Right hindlimb (tissue), 1 donor: ENCODE measurements at places on chromosomes 16 and 17.

- no peak for DNase-seq
Observed at GRCh38 chr17:36942631-36943125, 5.4 kb downstream of the LHX1 start.

- no peak for DNase-seq
Observed at GRCh38 chr16:22358000-22358399, 16.4 kb downstream of the CDR2 start.

DNA sequence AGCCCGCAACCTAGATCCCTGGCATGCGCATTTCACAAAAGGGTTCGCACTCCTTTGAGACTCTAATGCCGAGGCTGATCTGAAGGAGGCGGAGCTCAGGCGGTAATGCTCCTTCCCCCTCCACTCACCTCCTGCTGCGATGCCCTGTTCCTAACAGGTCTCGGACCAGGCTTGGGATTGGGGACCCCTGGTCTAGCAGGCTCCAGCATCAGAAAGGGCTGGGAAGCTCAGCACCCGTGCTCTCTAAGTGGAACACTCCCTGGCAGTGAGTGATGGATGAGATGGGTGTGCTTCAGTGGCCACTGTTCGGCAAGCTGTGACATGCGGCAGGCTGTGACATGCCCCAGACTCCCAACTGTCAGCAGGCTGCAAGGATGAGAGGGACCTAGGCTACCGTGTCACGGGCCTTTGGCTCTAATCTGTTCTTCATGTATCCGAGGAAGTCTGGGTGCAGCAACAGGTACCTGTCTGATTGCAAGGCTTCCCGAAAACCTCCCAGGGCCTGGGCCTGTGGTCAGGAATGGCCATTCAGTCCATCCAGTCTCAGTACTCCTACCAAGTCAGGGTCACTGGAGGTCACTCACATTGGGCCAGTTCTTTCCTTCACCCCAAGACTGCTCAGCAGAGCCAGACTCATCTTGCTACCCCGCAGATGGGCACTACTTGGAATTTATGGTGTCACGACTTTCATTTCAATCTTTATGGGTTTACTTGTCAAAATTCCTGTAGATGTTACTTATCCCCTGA is 1.3 kb upstream of the ST6GALNAC2 start:
- DNase-seq = no peak

- no peak for DNase-seq
Observed at GRCh38 chr16:46970089-46970488, 3.4 kb downstream of the DNAJA2 start.

GRCh38 chr16:35215287-35215686 is 1755.9 kb downstream of the TP53TG3F start:
- DNase-seq = no peak

DNA sequence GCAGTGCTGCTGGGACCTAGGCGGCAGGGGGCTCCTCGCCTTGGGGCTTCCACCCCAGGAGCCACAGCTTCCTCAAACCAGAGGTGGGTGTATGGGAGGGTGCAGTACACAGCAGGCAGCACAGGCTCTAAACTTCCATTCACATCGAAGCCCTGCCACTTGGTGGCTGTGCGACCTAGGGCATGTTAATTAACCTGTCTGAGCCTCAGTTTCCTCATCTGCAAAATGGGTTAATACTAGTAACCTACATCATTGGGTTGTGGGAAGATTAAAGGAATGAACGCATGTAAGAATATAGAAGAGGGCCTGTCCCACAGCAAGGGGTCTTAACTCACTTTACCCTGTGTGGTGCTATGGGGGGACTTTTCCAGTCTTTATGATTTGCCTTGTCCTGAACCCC is 26.8 kb upstream of the LHX1 start:
- no peak for DNase-seq

GRCh38 chr16:67286441-67287235 is 7.3 kb downstream of the PLEKHG4 start:
- DNase-seq = no peak

- DNase-seq = no peak
Observed at GRCh38 chr16:17323171-17323570, 147.6 kb downstream of the XYLT1 start.

DNA sequence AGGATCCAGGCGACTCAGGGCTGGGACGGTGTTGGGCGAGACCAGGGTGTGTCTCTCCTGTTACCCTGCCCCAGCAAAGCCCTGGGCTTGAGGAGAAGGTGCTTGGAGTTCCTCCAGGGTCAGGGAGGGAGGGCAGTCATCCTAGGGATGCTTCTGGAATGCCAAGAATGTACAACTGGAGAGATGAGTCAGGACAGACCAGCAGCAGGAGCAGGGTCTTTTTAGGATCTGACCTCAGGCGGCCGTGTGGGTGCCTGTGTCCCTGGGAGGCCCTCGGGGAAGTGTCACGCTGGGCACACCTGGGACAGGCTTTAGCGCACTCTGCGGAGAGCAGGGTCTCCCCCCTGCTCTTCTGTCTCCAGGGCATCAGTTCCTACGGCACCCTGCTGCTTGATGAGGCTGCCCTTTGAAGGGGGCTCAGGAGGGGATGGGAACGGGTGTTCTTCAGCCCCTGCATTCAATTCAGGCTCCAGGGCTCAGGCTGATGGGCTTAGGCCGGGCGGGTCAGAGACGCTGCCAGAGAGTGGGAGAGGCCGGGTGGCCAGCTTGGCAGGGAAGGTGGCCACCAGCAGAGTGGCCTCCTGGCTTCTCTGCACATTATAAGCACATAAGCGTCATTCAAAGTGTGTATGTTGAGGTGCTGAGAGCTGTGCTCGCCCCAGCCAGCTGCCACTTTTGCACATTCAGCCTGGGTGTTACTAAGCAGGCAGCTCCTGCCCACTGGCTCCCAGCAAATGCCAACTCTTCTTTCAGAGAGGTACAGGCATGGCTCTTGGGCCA is 8.4 kb upstream of the MTSS2 start:
- no peak for DNase-seq
